Germinal center (tissue), 1 donor: ENCODE measurements at places on chromosomes 11 and 22.

DNA sequence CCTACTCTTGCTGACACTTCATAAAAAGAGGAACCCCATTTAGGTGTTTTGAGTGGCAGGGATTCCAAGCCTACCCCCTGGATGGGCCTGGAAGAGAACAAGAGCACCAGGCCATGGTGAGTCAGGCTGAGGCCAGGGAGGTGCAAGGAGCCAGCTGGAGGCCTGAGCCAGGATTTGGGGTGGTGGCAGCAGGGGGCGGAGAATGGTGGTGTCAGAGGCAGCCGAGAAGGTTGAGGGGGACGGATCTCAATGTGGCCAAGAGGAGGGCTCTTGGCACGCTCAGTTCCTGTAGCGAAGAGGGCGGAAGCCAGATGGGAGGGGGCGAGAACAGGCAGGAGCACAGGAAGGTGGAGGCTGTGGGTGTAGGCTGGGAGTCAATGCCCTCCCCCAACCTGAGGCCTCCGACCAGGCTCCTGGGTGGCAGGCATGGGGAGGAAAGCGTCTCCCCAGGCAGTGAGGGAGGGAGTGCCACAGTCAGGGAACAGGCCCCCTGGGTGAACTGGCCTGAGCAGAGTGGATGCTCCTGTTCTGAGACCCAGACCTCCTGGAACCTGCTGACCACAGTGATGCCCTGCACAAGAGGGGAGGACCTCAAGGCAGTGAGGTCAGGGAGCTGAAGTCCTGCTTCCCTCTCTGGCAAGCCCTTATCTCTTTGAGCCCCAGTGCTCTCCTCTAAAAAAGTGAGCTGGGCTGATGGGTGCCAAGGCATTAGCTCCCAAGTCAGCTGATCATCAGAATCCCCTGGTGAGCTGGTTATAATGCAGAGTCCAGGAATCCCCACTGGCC lies 13.9 kb downstream of the RTN4RL2 start:
- no peak for DNase-seq

GRCh38 chr11:134921938-134922337 lies 509.9 kb upstream of the B3GAT1 start:
- no peak for DNase-seq

DNA sequence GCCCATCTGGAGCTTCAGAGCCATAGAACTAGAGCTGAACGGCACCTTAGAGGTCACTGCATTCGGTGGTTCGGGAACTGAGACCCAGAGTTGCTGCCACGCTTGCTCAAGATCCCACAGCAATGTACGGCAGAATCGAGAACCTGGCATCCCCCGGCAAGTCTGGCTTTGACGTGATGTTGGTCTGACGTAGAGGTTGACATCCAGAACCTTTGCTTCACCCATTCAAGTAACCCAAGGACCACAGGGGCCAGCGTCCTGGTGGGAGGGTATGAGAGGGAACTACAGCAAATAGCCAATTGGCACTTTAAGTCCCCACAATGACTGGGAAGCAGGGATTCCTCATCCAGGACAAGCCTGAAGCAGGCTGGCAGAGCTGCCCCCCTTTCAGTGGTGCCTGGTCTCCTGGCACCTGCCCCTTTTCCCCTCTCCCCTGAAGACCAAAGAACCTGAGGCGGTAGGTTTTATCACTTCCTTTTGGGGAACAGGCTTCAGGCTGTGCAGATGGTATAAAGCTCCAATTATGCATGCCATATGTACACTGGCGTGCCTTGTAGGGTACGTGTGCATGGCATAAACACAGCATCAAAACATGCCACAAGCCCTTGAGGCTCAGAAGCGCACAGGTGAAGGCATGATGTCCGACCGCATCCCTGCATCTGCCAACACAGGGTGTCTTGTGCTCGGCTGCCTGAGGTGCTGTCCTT lies 15.3 kb upstream of the TEF start:
- DNase-seq: no peak

DNA sequence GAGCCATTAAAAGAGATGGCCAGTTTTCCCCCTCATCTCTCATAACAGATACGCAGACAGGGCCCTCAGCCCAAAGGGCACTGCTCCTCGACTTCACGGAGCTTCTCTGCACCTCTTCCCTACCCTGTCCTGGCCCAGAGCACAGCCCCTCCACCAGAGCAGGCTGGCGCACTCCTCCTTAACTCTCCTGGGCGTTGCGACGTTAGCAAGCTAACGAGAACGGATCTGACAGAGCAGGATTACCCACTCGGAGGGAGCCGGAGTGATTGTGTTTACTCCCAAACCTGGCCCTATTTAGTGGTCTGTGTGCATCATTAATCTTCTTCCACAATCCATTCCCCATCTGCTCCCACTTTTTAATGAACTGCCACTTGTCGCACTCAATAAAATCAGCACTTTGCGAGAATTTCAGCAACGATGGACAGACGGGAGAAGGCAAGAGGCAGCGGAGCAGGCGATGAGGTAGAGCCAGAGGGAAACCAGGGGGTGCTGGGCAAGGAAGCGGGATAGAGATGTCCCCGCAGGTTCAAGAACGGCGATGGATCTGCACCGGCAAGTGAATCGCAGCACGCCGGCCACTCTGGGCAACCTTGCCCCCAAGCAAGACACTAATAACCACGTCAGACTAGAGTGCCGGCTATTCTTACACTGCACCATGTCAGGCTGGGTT lies 159.4 kb downstream of the BUD13 start:
- no peak for DNase-seq

GRCh38 chr11:94675813-94676212 lies 92.3 kb upstream of the AMOTL1 start:
- DNase-seq: no peak

GRCh38 chr22:34294986-34295385 lies 374.7 kb upstream of the LARGE1 start:
- DNase-seq: no peak

GRCh38 chr11:18710545-18710944 lies 12.0 kb downstream of the TMEM86A start:
- DNase-seq: no peak

DNA sequence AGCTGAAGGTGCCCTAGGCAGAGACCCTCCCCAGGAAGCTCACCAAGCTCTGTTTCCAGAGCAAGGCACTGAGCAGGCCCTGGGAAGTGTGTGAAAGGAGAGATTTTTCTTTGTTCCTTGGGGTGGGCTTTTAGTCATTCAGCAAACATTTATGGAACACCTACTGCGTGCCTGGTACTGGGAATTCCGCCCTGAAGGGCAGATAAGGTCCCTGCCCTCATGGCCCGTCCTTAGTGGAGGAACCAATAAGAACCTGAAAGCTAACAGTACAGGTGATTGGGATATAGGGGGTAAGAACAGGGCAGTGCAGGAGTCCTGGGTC lies 3.9 kb downstream of the TMEM134 start:
- no peak for DNase-seq
